ENCODE measurements at places on chromosomes 16 and 17.

- DNase-seq: peak; percentile 55
These were observed 115.1 kb downstream of the MRTFB start for GRCh38 chr16:14186007-14186794.

GRCh38 chr17:81287741-81288430 lies 7.2 kb downstream of the SLC38A10 start:
- DNase-seq: no peak

DNA sequence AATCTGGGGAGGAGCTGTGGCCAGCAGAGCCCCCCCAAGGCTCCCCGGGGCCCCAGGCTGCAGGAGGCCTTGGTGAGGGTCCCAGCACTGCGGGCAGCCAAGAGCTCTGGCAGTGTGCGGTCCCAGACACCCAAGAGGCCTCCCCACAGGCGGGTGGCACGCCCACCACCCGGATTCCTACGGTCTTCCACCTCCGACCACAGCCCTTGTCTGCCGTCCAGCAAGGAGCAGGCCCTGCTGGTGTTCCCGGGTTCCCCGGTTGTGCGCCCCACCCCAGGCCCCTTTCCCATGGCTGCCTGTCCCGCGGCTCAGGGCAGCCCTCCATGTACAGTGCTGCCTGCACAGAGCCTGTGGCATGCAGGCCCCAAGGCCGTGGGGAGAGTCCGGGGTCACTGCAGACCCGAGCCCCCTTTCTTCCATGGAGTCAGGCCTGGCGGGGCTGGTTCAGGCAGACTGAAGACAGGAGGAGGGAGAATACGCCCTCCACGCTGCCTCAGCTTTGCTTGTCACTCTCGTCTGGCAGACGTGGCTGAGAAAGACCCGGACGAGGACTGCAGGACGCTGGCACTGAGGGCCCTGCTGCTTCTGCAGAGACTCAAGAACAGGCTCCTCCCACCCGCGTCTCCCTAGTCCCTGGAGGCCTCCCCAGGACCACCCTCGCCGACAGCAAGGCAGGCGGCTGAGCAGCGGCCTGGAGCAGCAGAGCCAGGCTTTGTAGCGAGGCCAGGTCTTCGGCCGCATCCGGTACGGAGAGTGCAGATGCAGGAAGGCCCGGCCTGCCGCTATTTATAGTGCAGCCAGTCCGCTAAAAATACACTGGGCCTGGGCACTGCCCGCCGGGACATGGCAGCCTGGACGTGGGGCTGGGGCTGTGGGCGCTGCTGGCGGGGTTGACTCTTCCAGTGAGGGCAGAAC lies 16.4 kb downstream of the TELO2 start:
- DNase-seq: no peak

- no peak for DNase-seq
These were observed 76.0 kb downstream of the CMIP start for GRCh38 chr16:81520560-81521135.

GRCh38 chr16:2835638-2836493 lies 5.8 kb downstream of the ZG16B start:
- DNase-seq: no peak

DNA sequence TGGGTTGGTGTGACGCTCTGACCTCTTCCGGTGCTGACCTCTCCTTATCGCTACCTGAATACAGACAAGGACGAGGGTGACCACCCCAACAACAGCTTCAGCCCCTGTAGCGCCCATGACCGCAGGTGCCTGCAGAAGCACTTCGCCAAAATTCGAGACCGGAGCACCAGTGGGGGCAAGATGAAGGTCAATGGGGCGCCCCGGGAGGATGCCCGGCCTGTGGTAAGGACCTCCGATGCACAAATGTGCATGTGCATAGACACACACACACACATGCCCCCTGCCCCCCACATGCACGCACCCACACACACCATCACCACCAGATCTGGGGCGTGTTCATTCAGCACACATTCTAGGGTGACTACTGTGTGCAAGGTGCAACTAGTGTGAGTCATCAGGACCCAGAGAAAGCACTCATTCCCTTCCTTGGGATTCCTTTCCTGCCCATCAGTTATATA lies 9.7 kb downstream of the IGFBP4 start:
- DNase-seq: no peak

DNA sequence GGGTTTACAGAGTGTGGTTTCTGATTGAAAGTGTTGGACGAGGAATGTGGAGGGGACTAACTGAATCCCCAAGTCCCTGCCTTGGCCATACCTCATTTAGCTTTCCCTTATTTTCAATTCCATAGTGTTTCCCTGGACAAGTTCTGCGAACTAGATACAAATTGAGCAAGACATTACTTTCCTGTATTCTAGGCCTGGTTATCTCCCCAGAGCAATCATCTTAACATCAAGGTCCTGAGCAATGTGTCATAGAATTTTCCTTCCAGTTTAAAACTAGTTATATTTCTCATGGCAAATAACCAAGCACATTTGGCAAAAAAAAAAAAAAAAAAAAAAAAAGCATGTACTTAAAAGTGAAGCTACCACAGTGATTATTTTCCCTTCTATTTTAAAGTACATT lies 330.1 kb downstream of the CDH11 start:
- no peak for DNase-seq

Measured in hematopoietic multipotent progenitor cell treated with erythropoietin and hydrocortisone succinate and interleukin-3 and kit ligand, for 4 days (in vitro differentiated cells).